ENCODE measurements at places on chromosomes 7 and 10.

GRCh38 chr7:2934984-2935740 lies 91.1 kb upstream of the GNA12 start:
- DNase-seq = no peak

DNA sequence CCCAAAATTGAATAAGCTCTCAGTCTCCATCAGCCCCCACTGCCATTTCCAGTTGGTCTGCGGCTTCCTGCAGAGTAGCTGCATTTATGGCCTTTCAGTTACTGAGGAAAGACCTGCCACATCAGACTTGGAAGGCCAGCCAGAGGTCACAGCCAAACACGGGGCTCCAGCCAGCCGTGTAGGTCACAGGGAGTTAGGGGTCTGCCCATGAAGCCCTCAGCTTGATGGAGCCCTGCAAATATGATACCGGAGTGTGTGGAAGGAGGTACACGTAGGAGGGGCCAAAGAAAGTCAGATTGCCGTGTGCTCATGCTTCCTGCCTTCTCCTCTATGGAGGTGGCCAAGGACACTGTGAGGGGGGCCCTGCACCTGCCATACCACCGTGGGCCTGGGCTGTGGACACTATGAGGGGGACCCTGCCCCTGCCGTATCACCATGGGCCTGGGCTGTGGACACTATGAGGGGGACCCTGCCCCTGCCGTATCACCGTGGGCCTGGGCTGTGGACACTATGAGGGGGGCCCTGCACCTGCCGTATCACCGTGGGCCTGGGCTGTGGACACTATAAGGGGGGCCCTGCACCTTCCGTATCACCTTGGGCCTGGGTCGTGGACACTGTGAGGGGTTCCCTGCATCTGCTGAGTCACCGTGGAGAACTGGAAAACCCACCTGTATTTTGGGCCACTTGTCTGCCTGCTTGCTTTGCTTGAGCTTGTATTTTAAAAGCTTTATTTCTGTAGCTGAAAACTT lies 335.7 kb upstream of the SHH start:
- DNase-seq = no peak

- no peak for DNase-seq
These were observed 1.1 kb upstream of the GALNTL5 start for GRCh38 chr7:151954866-151955820.

DNA sequence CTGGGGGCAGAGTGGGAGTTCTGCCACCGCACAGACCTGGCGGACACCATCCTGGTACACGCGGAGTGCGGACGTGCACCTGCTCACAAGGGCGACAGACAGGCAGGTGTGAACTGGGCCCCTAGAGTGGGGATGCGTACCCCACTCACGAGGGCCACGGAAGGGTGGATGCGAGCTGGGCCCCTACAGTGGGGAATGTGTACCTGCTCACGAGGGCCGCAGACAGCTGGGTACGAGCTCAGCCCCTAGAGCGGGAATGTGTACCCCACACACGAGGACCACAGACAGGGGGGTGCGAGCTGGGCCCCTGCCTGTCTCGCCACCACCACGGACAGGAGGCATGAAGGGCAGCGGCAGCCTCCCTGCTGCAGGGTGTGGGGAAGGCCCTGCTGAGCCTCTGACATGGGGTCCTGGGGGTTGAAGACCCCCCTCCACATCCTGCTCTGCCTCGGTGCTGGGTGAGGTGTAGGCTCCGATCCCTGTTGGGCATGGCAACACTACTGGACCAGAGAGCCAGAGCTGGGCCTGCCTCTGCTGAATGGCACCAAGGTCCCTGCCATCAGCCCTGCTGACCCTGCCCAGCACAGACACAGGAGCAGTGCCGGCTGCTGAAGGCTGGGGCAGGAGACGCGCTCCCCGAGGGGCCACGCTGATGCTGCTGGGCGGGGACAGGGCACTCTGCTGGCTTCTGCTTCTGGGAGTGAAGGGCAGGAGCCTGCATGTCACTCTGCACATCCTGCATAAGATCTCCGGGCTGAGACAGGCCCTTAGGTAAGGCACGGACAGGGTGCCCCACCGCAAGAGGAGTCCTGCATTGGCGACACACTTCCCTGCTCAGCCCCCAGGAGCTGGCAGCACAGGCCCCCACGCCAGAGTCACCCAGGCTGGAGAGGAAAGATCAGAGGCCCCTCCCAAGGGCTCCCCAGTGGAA lies 259.2 kb downstream of the MAD1L1 start:
- DNase-seq = no peak

GRCh38 chr7:141551782-141552181 lies 572 bp downstream of the AGK start:
- DNase-seq = no peak

DNA sequence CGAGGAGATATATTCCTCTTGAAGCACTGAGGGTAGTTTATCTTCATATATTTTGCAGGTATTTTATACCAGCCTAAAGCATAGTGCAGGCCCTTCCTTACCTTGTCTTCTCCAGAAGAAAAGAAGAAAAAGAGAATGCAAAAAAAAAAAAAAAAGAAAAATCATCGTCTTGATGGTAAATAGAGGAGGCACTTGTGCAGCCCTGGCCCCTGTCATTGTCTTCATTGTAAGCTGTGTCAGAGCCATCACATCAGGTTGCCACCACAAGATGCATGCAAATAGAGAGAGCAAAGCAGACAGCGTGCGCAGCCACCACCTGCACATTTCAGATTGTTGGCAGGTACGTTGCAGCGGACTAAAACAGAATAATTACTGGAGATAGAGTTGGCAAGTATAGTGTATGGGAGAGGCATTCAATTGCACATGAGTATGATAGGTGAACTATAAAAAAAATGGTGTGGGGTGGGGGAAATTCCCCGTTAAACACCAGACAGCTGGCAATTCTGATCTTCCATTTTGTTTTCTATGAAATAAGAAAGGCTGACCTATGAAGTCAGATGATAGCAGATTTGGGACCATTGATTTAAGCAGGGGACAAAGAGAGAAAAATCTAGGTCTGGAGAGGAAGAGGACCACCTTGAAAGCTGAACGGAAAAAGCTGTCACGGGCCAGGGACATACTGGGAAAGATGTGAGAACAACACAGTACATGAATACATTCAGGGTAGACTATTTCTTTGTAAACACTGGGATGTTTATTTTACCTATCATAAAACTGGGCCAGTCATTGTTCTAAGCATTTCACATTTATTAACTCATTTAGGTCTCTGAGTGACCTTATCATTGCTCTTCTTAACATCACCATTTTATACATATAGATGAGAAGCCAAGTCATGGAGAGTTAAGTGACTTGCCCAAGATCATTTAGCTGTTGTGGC lies 306.3 kb upstream of the SP8 start:
- no peak for DNase-seq

DNA sequence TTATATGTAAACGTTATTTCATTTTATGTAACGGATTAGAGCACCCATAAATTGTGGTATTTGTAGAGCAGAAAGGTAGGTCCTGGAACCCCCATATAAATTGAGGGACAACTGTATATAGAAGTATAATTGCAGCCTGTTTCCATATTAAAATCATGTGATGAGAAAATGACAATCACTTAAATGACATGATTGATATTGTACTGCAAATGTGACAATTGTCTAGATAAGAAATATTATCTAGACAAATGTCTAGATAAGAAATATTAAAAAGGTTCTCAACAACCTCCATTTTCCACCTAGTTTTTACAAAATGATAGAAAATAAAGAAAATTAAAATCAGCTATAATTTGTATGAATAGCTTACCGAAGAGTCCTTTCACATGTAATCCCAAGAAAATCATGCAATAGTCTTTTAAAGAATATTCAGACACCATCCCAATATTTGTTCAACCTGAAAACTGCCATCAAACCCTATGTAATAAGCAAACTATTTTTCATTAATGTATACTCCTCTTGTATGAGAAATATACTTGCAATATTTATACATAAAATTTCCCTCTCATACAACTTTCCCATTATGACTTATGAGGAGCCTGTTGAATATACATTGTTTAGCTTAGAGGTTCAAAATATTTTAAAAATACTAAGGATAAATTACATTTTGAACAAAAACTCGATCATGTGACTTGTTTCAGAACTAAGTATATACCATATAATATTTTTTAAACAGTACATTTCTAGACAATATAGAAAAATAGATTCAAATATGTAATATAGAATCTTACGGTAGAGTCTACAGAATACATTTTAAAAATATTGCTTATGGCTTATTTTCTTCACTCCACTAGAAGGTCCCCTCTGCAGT lies 153.2 kb downstream of the CRPPA start:
- no peak for DNase-seq

DNA sequence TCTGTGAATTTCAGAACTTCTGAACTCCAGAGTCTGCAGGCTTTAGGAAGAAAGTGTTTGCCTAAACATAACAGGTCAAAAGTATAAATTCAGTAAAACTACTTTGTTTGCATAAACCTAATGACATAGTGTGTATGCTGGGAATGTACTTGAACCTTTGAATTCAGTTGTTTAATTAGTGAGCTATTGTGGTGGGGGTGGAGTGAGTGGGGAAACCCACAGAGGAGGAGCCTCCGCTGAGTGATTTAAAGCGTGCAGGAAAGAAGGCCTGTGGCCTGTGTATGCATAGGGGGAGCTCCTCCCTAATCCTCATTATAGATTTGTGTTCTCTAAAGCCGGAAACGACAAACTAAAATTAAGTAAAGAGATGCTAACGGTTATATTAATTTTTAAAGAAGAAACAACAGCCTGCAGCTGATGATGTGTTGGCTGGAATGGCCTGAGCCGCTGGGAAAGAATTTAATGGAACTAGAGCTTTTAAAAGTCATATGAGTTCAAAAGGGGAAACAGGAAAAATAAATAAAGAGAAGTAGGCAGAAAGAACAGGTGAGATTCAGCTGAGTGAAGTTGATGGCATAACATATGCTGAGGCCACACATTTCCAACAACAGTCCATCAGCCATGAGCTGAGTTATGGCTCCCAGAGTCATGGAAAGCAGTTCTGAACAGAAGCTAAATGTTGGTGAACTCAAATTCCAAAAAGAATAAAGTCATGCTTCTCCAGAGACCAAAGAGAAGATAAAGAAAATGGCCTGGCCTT lies 595.0 kb downstream of the GRM8 start:
- no peak for DNase-seq

- DNase-seq = no peak
These were observed 291.1 kb upstream of the LYZL1 start for GRCh38 chr10:28997734-28998133.

- DNase-seq = no peak
These were observed 28.8 kb downstream of the MIOS start for GRCh38 chr7:7595451-7595850.

DNA sequence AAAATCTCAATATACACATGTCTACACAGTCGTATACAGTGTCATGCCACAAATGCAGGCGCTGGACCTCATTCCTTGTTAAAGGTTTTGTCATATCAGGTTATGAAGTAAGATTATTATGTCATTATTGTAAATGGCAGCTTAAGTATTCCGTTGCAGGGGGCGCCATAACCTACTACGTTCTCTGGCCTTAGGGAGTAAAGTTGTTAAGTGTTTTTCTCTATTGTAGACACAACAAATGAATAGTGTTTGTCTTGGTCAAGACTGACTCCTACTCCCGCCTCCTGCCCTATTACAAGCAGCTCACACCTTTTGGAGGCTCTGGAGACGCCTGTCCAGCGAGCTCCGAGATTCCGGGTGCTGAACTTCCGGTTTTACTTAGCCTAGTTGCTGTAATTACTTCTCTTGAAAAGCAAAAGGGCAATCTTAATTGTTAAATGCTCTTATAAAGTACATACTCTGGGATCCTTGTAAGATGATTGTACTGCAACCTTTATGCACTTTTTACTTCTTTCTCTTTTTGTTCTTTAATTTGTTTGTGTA lies 994 bp downstream of the GATAD1 start:
- no peak for DNase-seq

DNA sequence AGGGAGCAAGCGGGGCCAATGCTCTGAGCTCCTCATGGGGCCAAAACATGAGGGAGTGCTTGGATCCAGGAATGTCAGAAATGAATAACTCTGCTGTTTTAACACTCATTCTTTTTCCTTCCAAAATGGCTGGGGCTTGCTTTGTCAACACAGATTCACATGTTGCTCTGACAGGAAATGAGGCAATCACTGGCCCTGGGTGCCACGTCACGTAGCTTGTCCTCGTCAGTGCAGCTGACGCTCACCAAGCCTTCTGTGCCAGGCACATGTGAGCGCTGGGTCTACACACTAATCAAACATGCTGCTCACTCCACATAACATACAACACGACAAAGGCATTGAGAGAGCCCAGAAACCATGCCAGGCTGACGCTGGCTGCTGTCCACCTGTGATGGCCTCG lies 198.9 kb downstream of the WDR37 start:
- no peak for DNase-seq

DNA sequence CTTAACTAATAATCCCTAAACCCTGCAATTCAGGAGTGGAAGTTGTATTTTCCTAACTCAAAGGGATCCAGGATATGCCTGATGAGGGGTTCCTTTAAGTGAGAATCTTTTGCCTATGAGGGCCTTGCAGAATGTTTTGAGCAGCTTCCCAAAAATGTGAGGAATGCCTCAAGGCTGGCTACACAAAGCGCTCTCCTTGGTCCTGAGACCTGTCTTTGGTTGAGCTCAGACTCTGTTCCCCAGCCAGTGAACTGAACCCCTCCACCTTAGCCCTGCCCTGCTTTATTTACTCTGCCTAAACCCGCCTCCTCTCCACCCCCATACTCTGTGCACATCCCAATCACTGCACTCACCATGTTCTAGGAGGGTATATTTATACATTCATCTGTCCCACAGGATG lies 108.6 kb downstream of the NRCAM start:
- no peak for DNase-seq

DNA sequence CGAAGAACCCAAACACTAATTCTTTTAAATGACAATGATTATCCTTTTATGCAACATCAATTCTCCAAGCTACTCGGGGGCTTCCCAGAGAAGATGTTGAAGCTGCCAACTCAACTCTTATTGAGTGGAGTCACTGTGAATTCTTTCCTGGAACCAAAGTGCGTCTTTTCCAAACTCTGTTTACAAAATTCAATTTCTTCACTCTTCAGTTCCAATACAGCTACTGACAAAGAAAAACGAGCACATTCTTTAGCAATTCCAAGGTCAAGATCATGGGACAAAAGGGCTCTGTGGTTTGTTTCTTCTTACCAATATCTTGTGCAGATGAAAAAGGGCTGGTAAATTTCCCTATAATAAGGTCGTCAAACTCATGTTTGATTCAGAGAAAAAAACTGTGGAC lies 74.2 kb downstream of the FAS start:
- no peak for DNase-seq

DNA sequence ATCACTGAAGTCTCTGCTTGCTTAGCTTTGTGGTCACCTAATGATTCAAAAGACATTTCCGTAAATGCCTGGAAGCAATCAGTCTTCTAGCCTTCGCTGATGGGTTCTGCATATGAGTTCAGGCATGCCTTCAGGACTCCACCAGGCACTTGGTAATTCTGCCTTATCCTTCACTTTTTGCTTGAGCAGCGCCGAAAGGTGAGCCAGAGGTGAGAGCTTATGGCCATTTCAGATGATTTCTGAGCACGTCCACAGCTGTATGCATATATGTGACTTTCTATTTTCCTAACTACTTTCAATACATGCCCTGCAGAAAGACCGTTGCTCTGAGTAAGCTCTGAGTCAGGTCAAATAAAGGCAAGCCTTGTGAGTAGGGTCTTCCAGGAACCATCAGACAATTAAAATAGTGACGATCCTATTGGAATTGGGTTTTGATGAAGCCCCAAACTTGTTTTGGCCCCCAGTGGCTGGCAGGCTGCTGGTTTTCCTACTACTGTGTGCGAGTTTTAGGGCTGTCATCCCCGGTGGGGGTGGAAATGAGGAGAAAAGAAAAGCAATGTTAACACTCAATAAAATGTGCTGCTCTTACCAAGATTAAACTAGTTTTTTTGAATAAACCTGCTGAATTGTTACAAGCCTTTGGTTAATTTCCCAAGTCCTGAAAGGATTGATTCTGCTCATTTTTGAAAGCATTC lies 154.4 kb upstream of the AKR1E2 start:
- no peak for DNase-seq
